Activated naive CD8-positive, alpha-beta T cell treated with anti-CD3 and anti-CD28 coated beads, Interleukin-2, amount 10 ng/mL, durations not matched to agents 7 days and 5 days (primary cell): ENCODE measurements at places on chromosomes 3 and 15.

DNA sequence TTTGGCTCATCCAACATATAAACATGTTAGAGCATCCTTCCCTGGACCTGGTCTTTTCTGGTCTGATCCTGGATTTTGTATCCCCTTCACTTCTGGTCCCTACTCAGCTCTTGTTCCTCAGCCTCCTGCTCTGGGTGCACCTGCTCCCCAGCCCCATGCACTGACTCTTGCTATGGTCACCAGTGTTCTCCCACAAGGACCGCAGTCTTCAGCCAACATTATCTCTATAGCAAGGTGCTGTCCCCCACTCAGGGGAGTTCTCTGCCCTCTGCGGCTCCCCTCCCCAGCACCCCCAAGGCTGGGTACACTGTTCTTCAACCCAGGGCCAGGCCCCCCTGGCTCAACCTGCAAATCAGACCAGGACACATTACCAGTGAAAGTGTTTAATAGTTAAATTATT lies 80.2 kb downstream of the SEC22A start:
- no peak for DNase-seq
- peaks cover 2% of the 10 kb centered on the region for H3K4me1 ChIP-seq
- no peaks in the 10 kb centered on the region for H3K27me3 ChIP-seq
- no peak overlapping the region for H3K27ac ChIP-seq
- no peaks in the 10 kb centered on the region for H3K36me3 ChIP-seq

DNA sequence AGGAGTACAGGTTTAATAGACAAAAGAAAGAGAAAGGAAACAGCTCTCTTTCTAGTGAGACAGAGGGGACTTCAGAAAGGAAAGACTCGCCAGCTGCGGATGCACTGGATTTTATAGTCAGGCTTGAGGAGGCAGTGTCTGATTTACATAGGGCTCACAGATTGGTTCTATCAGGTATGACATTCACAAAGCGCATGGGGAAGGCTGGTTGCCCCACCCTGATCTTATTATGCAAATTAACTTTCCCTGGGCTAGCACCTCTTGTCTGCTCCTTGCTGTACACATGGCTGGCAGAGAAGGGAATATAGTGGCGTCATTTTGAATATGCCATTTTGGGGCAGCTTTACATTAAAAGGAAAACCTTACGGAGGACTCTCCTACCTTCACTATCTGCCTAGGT lies 938.4 kb upstream of the SEMA6D start:
- H3K36me3 ChIP-seq, result no peaks in the 10 kb centered on the region
- no peak for DNase-seq
- no peaks in the 10 kb centered on the region for H3K4me1 ChIP-seq
- H3K27ac ChIP-seq, result no peak overlapping the region
- no peaks in the 10 kb centered on the region for H3K27me3 ChIP-seq

GRCh38 chr15:96553931-96554330 lies 223.4 kb downstream of the NR2F2 start:
- H3K27ac ChIP-seq, result no peak overlapping the region
- H3K27me3 ChIP-seq, result no peaks in the 10 kb centered on the region
- no peaks in the 10 kb centered on the region for H3K36me3 ChIP-seq
- no peak overlapping the region for H3K4me3 ChIP-seq

GRCh38 chr3:168249550-168250414 lies 154.1 kb upstream of the GOLIM4 start:
- H3K27me3 ChIP-seq, result peaks cover 55% of the 10 kb centered on the region
- H3K4me1 ChIP-seq, result peaks cover 12% of the 10 kb centered on the region
- peak; percentile 58 for DNase-seq
- H3K27ac ChIP-seq, result no peak overlapping the region

GRCh38 chr3:34106879-34107278 lies 308.4 kb downstream of the PDCD6IP start:
- H3K4me3 ChIP-seq, result no peak overlapping the region
- H3K36me3 ChIP-seq, result no peaks in the 10 kb centered on the region
- no peaks in the 10 kb centered on the region for H3K4me1 ChIP-seq
- no peak for DNase-seq

GRCh38 chr15:63083044-63083443 lies 38.6 kb upstream of the LACTB start:
- no peak overlapping the region for H3K4me3 ChIP-seq
- no peak for DNase-seq
- no peaks in the 10 kb centered on the region for H3K36me3 ChIP-seq
- no peaks in the 10 kb centered on the region for H3K4me1 ChIP-seq
- H3K27me3 ChIP-seq, result peaks cover 8% of the 10 kb centered on the region

GRCh38 chr15:66943456-66944095 lies 121.8 kb upstream of the SMAD3 start:
- H3K27ac ChIP-seq, result no peak overlapping the region
- H3K27me3 ChIP-seq, result peaks cover 3% of the 10 kb centered on the region
- no peak for DNase-seq
- H3K4me1 ChIP-seq, result peaks cover 9% of the 10 kb centered on the region

GRCh38 chr3:32391643-32392535 lies at the start of gene CMTM7:
CMTM7 (plus strand) TSS chr3:32391853; CDS start chr3:32391907, 54 bp downstream.
- H3K27me3 ChIP-seq, result no peaks in the 10 kb centered on the region
- H3K27ac ChIP-seq, result peak within 1 kb of the TSS; percentile 97
- DNase-seq, result peak; percentile 76
- peaks cover 6% of the 10 kb centered on the region for H3K36me3 ChIP-seq

DNA sequence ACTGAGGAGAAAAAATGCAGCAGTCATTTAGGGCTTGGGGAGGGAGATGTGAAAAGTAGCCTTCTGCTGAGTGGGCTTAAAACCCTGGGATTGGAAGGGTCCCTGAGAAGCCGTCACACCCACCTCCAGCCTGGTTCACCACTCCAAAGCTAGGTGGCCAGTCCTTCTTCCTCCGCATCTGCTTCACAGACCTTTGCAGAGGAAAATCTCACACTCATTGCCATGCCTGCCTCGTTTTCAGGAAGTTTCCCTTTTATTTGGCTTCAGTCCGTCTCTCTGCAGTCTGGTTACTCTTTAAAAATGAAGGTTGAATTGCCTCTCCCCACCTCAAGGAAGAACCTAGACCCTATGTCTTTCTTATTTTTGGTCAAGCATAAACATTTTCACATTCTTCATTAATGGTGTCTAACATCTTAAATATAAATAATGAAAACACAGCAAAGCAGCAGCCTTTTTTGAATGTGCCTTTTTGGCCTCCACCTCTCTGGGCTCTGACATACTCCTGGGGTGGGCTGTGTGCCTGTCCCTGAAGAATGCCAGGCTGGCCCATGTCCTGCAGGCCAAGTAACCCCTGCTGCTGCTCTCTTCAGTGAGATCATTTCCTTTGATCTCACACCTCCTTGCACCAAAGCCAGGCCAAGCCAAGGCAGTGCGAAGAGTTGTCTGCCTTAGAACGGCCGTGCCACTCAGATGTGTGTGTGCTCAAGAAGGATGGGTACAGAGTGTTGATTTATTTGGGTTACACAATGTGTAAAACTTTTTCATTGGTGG lies 11.0 kb downstream of the MRAS start:
- no peak overlapping the region for H3K27ac ChIP-seq
- no peak overlapping the region for H3K4me3 ChIP-seq
- peaks cover 4% of the 10 kb centered on the region for H3K27me3 ChIP-seq
- H3K36me3 ChIP-seq, result no peaks in the 10 kb centered on the region

DNA sequence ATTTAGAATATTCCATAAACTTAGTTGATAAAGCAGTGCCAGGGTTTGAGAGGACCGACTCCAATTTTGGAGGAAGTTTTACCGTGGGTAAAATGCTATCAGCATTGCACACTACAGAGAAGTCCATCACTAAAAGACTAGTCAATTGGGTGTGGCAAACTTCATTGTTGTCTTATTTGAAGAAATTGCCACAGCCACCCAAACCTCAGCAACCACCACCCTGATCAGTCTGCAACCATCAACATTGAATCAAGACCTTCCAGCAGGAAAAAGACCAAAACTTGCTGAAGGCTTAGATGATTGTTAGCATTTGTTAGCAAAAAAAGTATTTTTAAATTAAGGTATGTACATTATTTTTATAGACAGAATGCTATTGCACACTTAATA lies 60.5 kb downstream of the KLF13 start:
- peak overlapping the region; percentile 54 for H3K4me3 ChIP-seq
- no peaks in the 10 kb centered on the region for H3K27me3 ChIP-seq
- peak; percentile 43 for DNase-seq
- peaks cover 28% of the 10 kb centered on the region for H3K36me3 ChIP-seq

GRCh38 chr3:151387842-151388241 lies 3.3 kb upstream of the P2RY12 start:
- peaks cover 3% of the 10 kb centered on the region for H3K27me3 ChIP-seq
- H3K27ac ChIP-seq, result no peak overlapping the region
- H3K4me3 ChIP-seq, result no peak overlapping the region
- H3K4me1 ChIP-seq, result peaks cover 8% of the 10 kb centered on the region
- DNase-seq, result no peak
- H3K36me3 ChIP-seq, result no peaks in the 10 kb centered on the region

DNA sequence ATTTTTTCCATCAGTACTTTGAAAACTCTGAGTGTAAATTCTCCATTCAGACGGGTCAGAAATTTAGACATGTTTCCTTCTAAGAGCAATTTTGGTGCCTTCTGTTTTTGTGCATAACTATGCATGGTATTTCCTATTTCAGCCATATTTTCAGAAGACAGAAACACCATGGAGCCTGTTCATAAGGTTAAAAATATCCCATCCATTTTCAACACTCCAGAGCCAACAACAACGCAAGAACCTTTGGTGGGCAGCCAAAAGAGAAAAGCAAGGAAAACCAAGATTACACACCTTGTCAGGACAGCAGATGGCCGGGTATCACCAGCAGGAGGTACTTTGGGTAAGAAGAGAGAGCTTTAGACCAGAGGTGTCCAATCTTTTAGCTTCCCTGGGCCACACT lies 275.6 kb downstream of the BBX start:
- H3K4me1 ChIP-seq, result peaks cover 4% of the 10 kb centered on the region
- no peak overlapping the region for H3K4me3 ChIP-seq
- DNase-seq, result no peak

DNA sequence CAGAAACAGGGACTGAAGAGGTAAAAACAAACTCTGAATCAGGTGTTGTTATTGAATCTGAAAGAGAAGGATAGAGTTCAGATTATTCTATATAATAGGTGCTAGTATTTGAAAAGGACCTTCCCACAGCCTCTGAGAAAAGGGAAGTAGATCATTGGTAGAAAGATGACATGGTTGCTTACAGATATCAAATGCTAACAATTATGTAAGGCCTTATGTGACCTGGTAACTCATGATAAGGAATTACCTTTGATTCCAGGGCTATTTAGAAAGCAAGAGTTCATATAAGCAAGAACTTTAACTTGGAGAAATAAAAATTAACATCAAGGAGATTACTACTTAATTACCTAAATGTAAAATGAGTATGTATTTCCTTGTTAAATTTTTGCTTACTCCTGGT lies 7.6 kb downstream of the SLC27A2 start:
- no peak overlapping the region for H3K27ac ChIP-seq
- H3K4me3 ChIP-seq, result no peak overlapping the region
- H3K27me3 ChIP-seq, result no peaks in the 10 kb centered on the region
- peaks cover 36% of the 10 kb centered on the region for H3K36me3 ChIP-seq

GRCh38 chr15:55861115-55861514 lies 118.2 kb upstream of the PRTG start:
- H3K4me1 ChIP-seq, result no peaks in the 10 kb centered on the region
- H3K4me3 ChIP-seq, result no peak overlapping the region
- no peak overlapping the region for H3K27ac ChIP-seq
- DNase-seq, result no peak
- peaks cover 17% of the 10 kb centered on the region for H3K36me3 ChIP-seq
- no peaks in the 10 kb centered on the region for H3K27me3 ChIP-seq

- no peaks in the 10 kb centered on the region for H3K36me3 ChIP-seq
- no peak for DNase-seq
- no peaks in the 10 kb centered on the region for H3K4me1 ChIP-seq
- no peak overlapping the region for H3K27ac ChIP-seq
- peaks cover 7% of the 10 kb centered on the region for H3K27me3 ChIP-seq
Measured at GRCh38 chr3:101084404-101084803, 91.2 kb upstream of the ABI3BP start.

DNA sequence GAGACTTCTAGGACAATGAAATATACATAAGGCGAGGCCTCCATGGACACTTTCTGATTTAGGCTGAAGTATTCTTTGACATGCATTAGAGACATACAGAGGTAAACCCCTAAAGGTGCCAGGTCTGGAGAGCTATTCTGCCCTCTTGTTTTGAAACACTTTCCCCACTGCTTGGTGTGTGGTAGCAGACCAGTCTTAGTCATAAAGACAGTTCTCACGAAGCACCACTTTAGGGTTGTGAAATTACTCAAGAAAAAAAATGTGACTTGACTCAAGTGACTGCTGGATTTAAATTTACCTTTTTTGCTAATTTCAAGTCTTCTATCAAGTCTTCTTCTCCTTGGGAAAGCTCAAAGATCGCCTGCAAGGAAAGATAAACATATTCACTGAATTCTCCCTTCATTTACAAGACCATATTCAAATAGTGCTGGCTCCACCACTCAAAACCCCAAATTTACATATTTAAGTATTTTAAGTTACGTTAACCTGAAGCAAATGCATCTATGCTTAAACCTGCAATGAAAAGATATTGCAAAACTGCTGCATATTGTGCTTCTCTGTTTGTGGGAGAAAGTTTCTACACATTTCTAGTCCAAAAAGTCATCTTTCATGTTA lies 48.4 kb downstream of the ARHGEF3 start:
- no peak for DNase-seq
- no peaks in the 10 kb centered on the region for H3K27me3 ChIP-seq
- peak overlapping the region; percentile 91 for H3K4me3 ChIP-seq
- H3K36me3 ChIP-seq, result peaks cover 73% of the 10 kb centered on the region
- peak overlapping the region; percentile 87 for H3K27ac ChIP-seq
- peaks cover 61% of the 10 kb centered on the region for H3K4me1 ChIP-seq
